ENCODE measurements at places on chromosomes 12 and 14. TPM values are rescaled to one million over a fixed set of nuclear protein-coding genes. Genes with fewer than 3 reads are reported as not detected.
A peak's percentile ranks its signal among the peaks of the same experiment; 100 is the strongest.

Gene CISTR
- not detected for total RNA-seq

Gene LTBR
- 15.8 TPM for total RNA-seq

- no peak for DNase-seq
- H3K4me1 ChIP-seq, result no peaks in the 10 kb centered on the region
- H3K4me3 ChIP-seq, result no peak overlapping the region
- peak overlapping the region; percentile 47 for H3K27ac ChIP-seq
- no peaks in the 10 kb centered on the region for H3K27me3 ChIP-seq
Measured at GRCh38 chr14:68607081-68607866, 185.6 kb downstream of the ZFP36L1 start.

DNA sequence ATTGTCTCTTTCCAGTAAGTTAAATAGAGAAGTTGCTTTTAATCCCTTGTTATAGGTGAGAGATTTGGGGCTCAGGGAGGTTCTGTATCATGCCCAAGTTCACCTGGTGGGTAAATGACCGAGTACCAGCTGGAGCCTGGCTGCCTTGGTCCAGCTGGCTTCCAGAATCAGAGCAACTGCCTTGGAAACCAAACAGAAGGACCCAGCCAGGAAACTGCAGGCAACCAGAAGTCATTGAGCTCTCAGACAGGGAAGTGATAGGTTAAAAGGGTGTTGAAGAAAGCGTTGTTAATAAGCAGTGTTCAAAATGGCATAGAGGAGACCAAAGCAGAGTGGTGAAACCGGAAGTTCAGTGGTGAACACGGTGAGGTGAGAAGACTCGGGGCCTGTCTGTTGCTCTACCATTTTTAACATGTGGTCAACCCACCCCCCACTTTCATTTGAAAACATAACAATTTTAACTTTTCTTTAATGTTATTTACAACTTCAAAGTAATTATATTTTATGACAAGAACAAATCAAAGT, 54.9 kb downstream of the PLEKHG7 start:
- no peak overlapping the region for H3K4me3 ChIP-seq
- H3K27ac ChIP-seq, result no peak overlapping the region
- no peaks in the 10 kb centered on the region for H3K36me3 ChIP-seq
- DNase-seq, result no peak
- no peaks in the 10 kb centered on the region for H3K4me1 ChIP-seq

GRCh38 chr14:22656226-22656625, 12.1 kb upstream of the OR6J1 start:
- no peak overlapping the region for H3K27ac ChIP-seq
- DNase-seq, result no peak
- no peaks in the 10 kb centered on the region for H3K4me1 ChIP-seq
- H3K36me3 ChIP-seq, result no peaks in the 10 kb centered on the region

Gene CIT
- total RNA-seq, result 24.7 TPM

DNA sequence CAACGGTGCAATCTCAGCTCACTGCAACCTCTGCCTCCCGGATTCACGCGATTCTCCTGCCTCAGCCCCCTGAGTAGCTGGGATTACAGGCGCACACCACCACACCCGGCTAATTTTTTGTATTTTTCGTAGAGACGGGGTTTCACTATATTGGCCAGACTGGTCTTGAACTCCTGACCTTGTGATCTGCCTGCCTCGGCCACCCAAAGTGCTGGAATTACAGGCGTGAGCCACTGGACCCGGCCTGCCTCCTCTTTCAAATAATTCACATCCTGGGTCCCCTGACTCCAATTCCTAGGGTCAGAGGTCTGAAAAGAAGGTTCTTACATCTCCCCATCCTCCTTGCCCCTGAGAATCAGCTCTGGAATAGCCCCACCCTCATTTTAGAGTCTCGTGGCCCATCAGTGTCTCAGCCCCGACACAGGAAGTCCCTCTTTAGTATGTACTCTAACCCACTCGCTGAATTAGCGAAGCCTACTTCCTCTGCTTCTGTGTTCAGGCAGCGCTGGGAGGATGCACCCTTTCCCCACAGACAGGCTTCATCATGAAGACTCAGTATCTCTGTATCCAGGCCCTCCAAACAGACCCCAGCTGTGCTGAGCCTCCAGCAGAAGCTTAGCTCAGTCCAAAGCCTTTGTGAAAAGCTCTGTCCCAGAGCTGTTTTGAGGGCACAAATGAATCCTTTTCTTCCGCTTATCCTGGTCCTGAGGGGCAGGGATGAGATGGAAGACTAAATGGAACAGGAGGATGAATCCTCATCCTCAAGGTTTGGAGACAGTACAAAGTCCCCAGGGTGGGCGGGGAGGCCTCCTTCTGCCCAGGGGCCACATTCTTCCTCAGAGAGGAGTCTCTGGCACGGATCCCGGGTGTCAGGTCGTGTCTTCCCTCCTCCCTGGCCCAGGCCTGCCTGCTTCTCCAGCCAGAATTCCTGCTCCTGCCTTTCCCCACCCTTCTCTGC, 3.5 kb downstream of the LPAR5 start:
- peak; percentile 34 for DNase-seq
- no peak overlapping the region for H3K4me3 ChIP-seq
- peaks cover 3% of the 10 kb centered on the region for H3K4me1 ChIP-seq
- H3K27me3 ChIP-seq, result no peaks in the 10 kb centered on the region
- no peaks in the 10 kb centered on the region for H3K36me3 ChIP-seq

GRCh38 chr12:80717856-80718255, 1.1 kb downstream of the MYF5 start:
- H3K27ac ChIP-seq, result no peak overlapping the region
- no peaks in the 10 kb centered on the region for H3K27me3 ChIP-seq
- no peaks in the 10 kb centered on the region for H3K4me1 ChIP-seq
- no peak for DNase-seq

Gene KLRG1
- total RNA-seq, result 2.4 TPM

Gene IFI27L2
- 1.7 TPM for total RNA-seq

Gene ACAD10
- total RNA-seq, result 34.8 TPM

DNA sequence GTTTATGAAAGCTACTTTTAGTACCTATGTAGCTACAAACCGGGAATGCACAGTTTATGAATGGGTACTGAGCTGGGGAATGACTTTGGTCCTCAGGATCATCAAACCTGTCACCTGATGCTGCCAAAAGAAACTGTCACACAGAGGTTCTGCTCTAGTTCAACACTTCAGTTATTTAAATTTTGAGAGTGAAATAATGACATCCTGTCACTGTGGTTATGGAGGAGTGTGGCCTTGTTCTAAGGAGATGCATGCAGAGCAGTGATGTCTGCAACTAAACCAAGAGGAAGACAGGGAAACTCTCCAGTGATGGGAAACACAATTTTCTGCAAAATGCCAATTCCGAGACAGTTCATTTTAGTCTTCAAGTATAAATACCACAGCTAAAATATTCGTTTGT, 4.8 kb upstream of the AEBP2 start:
- no peak overlapping the region for H3K27ac ChIP-seq
- no peaks in the 10 kb centered on the region for H3K27me3 ChIP-seq
- H3K4me3 ChIP-seq, result no peak overlapping the region
- no peaks in the 10 kb centered on the region for H3K36me3 ChIP-seq

DNA sequence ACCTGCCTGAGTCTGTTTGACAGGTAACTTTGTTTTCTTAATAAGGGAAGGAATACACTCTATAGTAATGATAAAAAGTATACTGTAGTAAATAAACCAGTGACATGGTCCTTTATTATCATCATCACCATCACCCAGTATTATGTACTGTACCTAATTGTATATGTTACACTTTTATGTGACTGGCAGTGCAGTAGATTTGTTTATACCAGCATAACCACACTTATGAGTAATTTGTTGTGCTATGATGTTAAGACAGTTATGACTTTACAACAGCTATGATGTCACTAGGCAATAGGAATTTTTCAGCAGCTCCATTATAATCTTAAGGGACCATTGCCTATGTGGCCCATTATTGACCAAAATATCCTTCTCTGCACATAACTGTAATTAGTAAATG, 155.0 kb downstream of the NUBPL start:
- H3K4me1 ChIP-seq, result peaks cover 9% of the 10 kb centered on the region
- H3K36me3 ChIP-seq, result peaks cover 1% of the 10 kb centered on the region
- H3K27me3 ChIP-seq, result no peaks in the 10 kb centered on the region
- DNase-seq, result no peak
- no peak overlapping the region for H3K27ac ChIP-seq

DNA sequence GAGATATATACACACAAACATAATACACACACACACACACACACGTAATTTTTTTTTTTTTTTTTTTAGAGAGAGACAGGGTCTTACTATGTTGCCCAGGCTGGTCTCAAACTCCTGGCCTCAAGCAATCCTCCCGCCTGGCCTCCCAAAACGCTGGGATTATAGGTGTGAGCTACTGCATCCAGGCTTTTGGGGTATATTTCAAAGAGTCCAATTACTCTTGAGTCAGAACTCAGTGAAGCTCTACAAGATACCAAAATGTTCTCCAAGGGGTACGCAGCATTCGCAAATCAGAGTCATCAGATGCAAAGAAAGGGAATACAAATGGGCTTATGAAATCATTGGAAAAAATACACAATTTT, 54.0 kb downstream of the PHLDA1 start:
- no peak overlapping the region for H3K4me3 ChIP-seq
- H3K27me3 ChIP-seq, result no peaks in the 10 kb centered on the region
- H3K4me1 ChIP-seq, result peaks cover 5% of the 10 kb centered on the region
- no peak for DNase-seq

DNA sequence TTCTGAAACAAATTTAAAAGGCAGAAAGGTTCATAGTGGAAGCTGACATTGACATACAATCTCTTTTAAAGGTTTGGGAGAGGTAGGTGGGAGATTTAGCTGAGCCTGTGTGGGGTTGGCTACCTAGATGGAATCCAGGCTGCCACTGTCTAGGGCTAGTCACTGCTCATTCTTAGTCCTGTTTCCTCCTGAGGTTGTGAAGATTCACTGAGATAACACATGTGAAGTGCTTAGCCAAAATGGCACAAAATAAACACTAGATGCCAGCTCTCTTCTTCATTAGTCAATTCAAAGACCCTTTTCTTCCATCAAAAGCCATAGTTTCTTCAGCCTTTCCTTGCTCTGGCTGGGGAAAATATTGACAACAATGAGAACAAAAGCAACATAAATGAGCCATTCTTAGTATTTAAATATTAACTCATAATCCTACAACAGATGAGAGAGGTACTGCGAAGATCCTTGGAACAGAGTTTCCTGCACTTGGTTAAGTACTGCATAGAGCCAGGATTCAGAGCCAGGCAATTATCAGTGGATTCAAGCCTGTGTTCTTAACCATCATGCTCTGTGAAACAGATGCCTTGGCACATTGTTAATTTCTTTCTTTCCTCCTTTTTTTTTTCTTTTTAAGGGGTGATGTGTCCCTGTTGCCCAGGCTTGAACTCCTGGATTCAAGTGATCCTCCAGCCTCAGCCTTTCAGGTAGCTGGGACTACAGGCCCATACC, 3.5 kb downstream of the MYF6 start:
- no peak for DNase-seq
- H3K27me3 ChIP-seq, result no peaks in the 10 kb centered on the region
- H3K36me3 ChIP-seq, result no peaks in the 10 kb centered on the region
- no peaks in the 10 kb centered on the region for H3K4me1 ChIP-seq
- H3K27ac ChIP-seq, result no peak overlapping the region

DNA sequence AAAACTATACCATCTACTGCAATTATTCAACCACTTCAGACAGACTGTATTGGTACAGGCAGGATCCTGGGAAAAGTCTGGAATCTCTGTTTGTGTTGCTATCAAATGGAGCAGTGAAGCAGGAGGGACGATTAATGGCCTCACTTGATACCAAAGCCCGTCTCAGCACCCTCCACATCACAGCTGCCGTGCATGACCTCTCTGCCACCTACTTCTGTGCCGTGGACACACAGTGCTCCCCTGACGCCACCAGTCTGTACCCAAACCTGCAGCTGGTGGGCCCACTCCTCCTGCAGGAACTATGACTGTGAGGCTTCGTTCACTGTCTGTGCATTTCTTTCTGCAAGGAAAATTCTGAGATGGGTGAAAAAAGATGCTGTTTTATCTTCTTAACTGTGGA, 284.7 kb downstream of the DAD1 start:
- H3K36me3 ChIP-seq, result no peaks in the 10 kb centered on the region
- H3K27me3 ChIP-seq, result no peaks in the 10 kb centered on the region
- no peaks in the 10 kb centered on the region for H3K4me1 ChIP-seq
- H3K4me3 ChIP-seq, result no peak overlapping the region

Gene GALNT16
- 0.28 TPM for total RNA-seq

DNA sequence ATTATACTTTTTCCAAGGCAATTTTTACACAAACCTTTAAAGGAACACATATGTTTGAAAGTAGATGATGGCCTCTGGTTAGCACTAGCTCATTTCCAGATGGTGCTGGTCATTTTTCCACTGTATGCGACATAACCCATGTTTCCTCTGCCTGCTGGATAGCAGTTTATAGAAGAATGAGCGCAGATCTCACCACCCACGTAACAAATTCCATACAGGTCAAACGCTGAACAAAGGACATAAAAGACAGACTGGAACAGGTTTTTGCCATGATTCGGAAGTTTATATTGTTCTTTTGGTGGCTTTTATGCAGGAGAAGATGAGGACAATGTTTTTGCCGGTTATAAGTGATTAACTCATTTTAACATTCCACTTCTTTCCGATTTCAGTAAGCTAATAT, 30.7 kb downstream of the PPP1R36 start:
- DNase-seq, result no peak
- H3K4me1 ChIP-seq, result no peaks in the 10 kb centered on the region
- no peaks in the 10 kb centered on the region for H3K27me3 ChIP-seq
- no peak overlapping the region for H3K27ac ChIP-seq
- H3K36me3 ChIP-seq, result no peaks in the 10 kb centered on the region

DNA sequence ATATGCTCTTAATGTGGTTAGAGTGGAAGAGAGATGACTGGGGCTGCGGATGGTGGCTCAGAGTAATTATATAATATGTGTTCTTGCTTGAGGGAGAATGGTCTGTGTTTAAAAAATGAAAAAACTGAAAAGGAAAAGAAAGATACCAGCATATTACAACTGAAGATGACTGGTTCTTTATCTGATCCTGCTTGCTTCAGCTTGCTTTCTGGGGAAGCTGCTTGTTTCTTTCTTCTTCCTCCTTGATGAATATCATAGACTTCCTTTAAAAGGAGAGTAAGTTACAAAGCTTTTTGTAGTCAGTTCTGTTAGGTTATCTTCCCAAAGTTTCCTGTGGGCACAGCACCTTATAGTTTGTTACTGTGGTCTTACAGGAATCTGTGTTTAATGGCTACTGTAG, 210.9 kb downstream of the ERC1 start:
- H3K27ac ChIP-seq, result no peak overlapping the region
- no peaks in the 10 kb centered on the region for H3K4me1 ChIP-seq
- H3K27me3 ChIP-seq, result no peaks in the 10 kb centered on the region
- H3K4me3 ChIP-seq, result no peak overlapping the region
- DNase-seq, result no peak
